ENCODE measurements at places on chromosomes 11 and 22.

DNA sequence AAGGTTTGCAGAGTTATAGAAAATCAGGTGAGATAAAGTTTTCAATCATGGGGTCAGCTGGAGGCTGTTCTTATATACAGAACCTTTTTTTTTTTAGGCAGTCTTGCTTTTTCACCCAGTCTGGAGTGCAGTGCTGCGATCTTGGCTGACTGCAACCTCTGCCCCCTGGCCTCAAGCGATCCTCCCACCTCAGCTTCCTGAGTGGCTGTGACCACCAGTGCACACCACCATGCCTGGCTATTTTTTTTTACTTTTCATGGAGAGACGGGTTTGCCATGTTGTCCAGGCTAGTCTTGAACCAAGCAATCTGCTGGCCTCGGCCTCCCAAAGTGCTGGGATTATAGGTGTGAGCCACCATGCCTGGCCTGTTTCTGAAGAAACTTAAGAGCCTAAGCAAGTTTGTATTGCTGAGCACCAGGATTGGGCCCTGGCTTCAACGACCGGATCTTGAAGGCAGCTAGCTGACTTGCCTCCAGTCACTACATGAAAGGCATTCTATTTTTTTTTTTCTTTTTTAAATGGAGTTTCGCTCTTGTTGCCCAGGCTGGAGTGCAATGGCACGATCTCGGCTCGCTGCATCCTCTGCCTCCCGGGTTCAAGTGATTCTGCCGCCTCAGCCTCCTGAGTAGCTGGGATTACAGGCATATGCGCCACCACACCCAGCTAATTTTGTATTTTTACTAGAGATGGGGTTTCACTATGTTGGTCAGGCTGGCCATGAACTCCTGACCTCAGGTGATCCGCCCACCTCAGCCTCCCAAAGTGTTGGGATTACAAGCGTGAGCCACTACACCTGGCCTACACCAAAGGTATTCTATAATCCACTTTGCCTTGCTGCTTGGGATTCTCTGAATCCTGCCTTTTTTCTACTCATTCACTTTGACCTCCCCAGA is 7.6 kb downstream of the XBP1 start:
- DNase-seq = no peak

DNA sequence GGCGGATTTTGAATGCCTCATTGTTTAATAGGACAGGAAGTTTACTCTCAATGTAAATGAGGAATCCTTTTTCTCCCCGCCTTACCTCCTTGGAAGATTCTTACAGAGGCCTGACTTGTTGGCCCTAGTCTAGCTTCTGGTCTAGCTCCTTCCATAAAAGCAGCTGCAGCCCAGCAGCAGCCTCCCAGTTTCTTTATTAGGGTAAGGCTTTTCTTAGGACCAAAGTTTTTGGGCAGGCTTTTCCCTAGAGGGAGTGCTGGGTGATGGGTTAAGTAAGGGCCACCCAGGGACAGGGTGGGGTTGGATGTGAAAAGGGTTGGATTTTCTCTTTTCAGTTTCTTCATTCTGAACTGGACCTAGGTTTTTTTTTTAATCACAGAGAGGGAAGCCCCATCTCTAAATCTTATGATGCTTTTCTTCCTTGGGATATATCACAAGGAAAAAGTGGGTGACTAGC is 49.7 kb downstream of the LIF start:
- no peak for DNase-seq

DNA sequence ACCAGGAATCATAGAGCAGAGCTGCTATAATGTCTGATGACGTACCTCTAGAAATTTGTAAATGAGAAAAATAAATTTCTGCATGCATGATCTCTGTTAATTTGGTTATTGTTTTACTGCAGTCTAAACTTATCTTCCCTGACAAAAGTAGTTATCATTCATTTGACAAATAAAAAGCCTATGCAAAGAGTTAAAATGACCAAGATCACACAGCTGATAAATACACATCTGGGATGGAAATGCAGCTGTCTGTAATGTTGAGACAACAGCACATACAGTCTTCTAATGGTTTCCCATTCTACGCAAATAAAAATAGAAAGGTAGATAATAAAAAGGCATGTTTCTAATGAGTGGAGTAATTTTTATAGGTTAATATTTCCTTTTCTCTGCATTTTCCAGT is 225.1 kb upstream of the LUZP2 start:
- no peak for DNase-seq

DNA sequence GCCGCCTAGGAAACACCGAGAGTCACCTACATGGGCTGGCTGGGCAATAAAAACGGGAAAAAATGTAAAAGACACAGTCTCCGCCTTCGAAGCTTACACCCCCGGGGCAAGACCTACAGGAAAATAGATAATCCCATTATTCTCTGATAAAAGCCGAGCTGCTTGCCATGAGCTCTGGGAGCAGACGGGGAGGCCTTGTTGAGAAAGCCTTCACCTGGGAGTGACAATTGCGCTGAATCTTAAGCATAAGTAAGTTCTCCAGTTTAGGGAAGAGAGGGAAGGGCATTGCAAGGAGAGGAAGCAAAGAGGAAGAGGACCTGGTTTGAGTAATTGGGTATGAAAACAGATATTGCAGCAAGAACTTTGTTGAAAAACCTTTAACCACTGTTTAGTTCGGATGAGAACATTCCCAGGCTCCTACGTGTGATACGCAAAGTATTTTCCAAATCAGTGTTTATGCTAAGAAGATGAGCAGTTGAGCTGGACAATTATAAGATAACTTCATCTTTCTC is 813 bp upstream of the BTBD10 start:
- no peak for DNase-seq

DNA sequence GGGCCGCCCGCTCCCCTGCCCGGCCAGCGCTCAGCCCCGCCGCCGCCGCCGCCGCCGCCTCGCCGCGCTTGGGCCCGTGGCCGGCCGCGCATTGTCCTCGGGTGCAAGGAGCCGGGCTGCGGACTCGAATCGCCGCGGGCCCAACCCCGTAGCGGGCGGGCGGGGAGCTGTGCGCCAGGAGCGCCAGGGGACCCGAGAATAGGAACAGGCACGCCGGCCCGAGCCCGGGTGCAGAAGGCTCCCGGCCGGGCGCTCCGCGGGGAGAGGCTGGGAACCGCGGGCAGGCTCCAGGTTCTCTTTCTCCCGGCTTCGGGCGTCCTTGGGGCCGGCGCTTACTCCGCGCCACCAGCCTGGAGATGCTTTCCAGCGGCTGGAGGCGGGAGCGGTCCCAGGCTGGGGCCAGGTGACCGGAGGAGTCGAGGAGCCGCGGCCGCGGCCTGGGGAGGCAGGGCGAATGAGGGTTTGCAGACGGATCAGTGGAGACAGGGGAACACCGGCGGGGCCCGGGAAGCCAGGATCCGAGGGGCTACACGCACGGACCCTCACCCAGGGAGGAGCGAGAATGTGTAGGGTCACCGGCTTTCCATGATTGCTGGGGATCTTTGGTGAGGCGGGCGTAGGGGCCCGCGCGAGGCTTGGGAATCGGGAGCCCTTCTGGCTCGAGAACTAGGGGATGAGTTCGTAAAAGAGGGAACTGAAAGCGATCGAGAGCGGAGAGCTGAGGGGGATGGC is 726 bp downstream of the PKNOX2 start:
- no peak for DNase-seq

- no peak for DNase-seq
These were observed 47.7 kb downstream of the CCDC81 start for GRCh38 chr11:86422371-86422770.
